ENCODE measurements at places on chromosomes 3 and 15. TPM values are rescaled to one million over a fixed set of nuclear protein-coding genes. Genes with fewer than 3 reads are reported as not detected.

- no peak for DNase-seq
These were observed 24.4 kb downstream of the LARS2 start for GRCh38 chr3:45412763-45413162.

DNA sequence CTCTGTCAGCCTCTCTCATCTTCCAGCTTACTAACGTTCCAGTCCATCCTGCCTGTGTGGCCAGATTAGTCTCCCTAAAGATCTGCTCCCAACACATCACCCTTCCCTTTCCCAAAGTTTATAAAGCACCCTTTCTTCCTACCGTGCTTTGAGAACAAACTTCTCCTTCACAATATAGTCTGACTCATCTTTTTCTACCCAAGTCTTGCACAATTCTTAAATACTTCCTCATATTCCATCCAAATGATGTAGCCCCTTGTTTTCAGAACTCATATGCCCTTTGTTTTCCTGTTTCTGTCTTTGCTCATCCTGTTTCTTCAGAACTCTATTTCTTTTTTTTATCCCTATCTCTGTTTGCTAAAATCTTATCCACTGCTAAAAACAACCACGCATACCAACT is 326.8 kb downstream of the MFSD1 start:
- peak; percentile 47 for DNase-seq

- DNase-seq, result peak; percentile 26
These were observed at the start of gene CNTN3 for GRCh38 chr3:74614107-74614967. Gene CNTN3 (minus strand): TSS chr3:74614659. CDS start chr3:74521112, 93,547 bp downstream.

Gene LYZL4
- total RNA-seq, result not detected

Gene MEIS2
- total RNA-seq, result 10.3 TPM
